ENCODE measurements at places on chromosomes 12 and 14.

- no peak for DNase-seq
Observed at GRCh38 chr12:22473212-22473611, 71.1 kb downstream of the C2CD5 start.

GRCh38 chr14:68248481-68249255 lies 429.1 kb downstream of the RAD51B start:
- peak; percentile 65 for DNase-seq

DNA sequence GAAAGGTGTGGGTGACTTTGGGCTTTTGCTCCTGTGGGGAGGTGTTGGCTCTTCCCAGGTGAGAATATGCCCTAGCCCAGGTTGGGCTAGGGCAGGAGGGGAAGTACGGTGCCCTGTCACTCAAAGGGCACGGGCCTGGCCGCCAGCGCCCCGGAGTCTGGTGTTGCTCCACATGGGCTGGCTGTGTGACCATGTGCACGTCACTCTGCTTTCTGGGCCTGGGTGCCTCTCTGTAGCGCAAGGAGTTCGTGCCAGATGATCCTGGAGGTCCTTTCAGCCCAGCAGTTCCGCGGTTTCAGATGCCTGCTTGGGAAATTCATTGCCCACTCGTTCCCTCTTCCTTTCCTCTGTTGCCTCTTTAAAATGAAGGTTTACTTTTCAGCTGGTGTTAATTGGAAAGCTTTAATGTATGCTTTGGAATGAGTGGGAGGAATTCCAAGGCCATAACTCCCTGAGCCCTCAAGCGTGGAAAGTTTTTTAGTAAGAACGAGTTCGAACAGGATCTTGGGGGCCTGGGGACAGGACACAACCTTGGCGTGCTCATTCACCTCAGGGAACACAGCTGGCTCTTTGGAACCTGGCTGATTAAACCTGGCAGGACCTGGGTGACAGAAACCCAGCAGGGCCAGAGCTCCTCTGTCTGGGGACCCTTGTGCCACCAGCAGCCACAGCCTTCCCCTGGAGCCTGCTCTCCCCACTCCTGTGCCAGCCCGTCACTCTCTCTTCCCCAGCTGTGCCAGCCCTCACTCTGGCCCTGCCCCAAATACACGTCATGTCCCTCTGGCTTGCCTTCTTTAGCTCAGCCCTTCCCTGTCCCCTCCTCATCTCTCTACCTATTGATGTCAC lies 42.8 kb downstream of the TSPAN9 start:
- no peak for DNase-seq

- DNase-seq, result no peak
Observed at GRCh38 chr14:94043111-94043755, 17.1 kb downstream of the OTUB2 start.

GRCh38 chr12:33245434-33245833 lies 194.2 kb downstream of the SYT10 start:
- DNase-seq, result no peak

DNA sequence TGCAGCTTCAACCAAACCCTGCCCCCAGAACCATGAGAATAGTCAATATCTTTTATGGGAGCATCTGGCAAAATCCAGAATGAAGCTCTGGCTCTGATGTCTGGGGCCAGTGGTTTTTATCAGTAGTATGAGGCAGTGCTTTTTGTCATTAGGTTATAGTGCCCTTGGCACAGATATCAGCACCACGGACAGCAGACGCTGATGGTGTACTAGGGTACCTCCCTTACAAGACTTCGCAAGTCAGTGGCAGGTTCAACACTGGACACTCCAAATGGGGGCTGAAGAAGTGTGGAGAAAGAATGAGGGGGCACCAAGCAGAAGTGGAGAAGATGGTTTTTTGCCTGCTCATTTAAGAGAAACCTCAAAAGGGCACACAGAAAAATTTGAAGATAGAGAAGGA lies 68.2 kb upstream of the E2F7 start:
- no peak for DNase-seq

Data from CD4-positive, alpha-beta T cell treated with Interleukin-12 subunit alpha and Interleukin-12 subunit beta, for 1 hour (primary cell).